Osteocyte (in vitro differentiated cells): ENCODE measurements at places on chromosomes 5 and 9.

DNA sequence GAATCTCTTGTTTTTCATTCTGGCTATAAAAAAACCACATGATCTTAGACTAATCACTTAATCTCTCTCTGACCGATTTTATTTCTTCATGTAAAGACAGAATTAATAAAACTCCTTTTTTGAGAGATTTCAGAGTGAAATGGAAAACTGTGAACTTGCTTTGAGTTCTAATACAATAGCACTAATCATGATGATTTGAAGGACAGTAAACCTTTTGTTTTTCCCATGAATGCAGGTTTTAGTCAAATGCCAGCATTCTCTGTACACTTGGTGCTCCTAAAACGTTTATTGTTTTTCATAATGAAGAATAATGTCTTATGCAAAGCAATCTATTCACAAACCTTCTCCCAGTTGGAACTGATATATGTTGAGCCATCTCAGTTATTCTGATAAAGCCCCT lies 86.8 kb downstream of the SLC24A2 start:
- DNase-seq, result no peak

DNA sequence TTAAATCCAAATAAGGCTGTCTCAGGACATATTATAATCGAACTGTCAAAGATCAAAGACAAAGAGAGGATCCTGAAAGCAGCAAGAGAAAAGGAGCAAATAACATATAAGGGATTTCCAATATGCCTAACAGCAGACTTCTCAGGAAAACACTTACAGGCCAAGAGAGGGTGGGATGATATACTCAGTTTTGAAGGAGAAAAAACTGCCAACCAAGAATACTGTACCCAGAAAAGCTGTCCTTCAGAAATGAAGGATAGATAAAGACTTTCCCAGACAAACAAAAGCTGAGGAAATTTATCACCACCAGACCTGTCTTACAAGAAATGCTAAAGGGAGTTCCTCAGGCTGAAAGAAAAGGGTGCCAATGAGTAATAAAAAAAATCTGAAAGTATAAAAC lies 16.0 kb downstream of the EGFLAM start:
- DNase-seq, result no peak

- no peak for DNase-seq
These were observed 168.8 kb upstream of the RAI14 start for GRCh38 chr5:34487159-34487879.

- peak; percentile 73 for DNase-seq
These were observed 58.0 kb downstream of the GOLM1 start for GRCh38 chr9:86041311-86041741.

GRCh38 chr9:9246726-9247125 lies 1366.1 kb downstream of the PTPRD start:
- DNase-seq, result no peak

DNA sequence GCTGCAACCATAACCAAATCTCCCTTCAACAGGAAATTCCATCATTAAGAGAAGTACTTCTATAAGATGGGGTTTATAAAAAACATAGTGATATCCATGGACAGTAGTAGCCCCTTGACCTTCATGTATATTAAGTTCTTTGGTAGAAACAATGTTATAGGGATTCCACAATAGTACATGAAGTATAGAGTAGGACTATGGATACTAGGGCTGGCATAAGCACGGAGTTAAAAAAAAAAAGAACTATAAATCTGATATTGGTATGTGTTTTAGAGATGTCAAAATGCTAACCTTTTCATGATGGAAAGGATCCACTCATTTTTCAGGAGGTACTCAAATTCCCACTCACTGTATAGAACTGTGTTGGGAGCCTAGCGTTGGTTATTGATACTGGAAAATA lies 337.6 kb downstream of the FGF10 start:
- DNase-seq, result no peak

- DNase-seq, result no peak
These were observed 31.8 kb downstream of the PRELID2 start for GRCh38 chr5:145803112-145804004.

- DNase-seq, result peak; percentile 94
These were observed 142.4 kb downstream of the PSAT1 start for GRCh38 chr9:78439190-78439865.
